ENCODE measurements at places on chromosomes 11 and 22.

- no peak for DNase-seq
These were observed 128.7 kb downstream of the TRIM44 start for GRCh38 chr11:35791088-35791958.

DNA sequence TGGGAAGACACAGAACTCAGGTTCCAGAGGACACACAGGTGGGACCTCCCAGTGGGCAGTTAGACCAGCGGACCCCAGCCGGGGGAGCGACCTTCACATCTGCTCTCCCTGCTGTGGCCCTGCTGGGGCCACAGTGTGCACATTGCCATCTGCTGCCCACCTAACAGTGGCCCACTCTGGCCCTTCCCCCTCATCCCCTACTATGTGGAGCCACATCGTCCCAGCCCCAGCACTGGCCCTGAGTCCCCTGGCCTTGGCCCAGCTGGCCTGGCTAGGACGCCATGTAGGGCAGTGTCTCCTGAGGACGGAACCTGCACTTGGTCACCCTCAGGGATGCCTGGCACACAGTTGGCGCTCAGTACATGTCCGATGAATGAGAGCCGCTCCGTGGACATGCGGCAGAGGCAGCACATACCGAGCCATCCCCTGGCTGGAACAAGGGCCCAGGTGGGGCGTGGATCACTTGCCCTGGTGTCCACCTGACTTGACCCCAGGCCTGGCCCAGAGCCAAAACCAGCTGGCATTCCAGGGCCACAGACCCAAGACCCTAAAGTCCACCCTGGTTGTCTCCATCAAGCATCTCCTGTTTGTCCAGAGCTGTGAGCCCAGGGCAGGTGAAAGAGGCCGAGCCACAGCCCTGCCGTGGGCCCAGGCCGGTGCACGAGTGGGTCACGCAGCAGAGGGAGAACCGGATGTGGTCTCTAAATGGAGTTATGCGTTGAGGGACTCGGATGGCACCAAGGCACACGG is 93.1 kb upstream of the FGF3 start:
- no peak for DNase-seq

DNA sequence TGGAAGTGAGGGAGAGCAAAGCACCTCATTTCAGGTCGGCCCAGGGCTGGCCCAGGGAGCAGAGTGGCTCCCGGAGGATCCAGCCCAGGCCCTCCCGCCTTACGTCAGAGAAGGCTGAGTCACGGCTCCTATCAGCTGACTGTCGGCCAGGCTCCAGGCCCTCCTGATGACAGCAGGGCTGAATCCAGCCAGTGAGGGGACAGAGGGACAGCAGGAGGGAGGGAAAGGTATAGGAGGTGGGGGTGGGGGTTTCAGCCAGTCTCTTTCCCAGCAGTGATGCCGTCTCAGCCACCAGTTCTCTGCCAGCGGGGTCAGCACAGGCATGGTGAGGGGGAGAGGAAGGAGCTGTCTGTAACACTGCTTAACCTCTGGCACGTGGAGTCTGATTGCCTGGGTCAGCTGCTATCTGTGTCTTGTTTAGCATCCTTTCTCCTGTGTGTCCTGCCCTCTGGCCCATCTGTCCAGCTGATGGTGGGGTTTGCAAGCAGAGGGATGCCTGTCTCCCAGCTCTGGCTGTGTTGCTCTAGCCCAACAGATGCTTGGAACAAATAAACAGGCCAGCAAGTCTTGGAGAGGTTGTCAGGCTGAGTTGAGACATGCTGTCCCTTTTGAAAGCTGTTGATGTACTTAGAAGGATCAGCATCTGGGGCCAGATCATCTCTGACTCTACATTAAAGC is 74.0 kb downstream of the ADAMTS15 start:
- DNase-seq, result no peak

GRCh38 chr22:17199003-17199731 is 20.1 kb downstream of the ADA2 start:
- DNase-seq, result no peak

DNA sequence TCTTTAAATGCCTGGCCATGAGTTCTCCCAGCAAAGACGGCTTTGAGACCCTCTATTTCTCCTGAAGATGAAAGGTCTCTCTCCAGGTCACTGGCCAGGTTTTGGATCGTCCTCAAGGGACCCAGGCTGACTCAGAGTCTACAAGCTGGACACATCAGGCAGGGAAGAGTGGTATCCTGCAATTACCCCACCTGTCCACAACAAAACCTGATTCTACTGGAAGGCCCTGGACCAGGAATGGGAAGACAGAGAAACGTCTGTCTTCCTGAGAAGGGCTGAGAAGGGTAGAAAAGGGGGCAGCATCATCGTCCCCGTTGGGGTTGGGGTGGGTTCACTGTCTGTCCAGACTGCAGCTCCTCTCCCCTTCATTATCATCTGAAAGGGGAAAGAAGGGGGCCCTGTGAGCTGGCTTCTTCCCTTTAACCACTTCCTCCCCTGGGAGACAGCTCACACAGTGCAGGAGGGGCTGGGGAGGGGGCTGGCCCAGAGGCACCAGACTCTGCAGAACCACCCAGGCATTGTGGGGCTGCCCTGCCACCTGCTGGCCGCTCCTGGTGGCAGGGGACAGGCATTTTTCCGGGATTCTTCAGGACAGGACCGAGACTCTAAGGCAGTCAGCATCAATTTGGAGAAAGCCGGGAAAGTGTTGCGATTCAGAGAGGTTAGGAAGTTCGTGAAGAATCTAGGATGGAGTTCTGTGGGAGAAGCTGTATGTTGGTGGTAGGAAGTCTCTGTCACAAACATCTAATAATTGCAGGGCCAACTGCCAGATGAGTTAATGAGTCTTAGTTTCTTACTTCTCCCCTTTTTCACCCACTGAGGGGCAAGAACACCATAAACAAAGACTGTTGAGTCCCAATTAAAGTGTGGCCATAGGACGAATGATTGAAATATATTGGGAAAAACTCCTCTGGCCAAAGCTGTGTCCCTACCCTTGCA is 57.6 kb downstream of the SYN3 start:
- no peak for DNase-seq

All from NCI-H1436 treated with DMSO at 0.1 percent for 48 hours (cell line).